Stimulated activated CD4-positive, alpha-beta T cell treated with anti-CD3 and anti-CD28 coated beads, Interleukin-4, amount 100 ng/mL, for 1 hour (primary cell): ENCODE measurements at places on chromosomes 5 and 9.

- DNase-seq, result no peak
Measured at GRCh38 chr9:92534674-92535073, 1.1 kb downstream of the ECM2 start.

GRCh38 chr5:94778732-94779131, 160.3 kb downstream of the SLF1 start:
- DNase-seq, result no peak

GRCh38 chr5:40405996-40406740, 273.5 kb upstream of the PTGER4 start:
- no peak for DNase-seq

GRCh38 chr9:3698531-3698930, 172.7 kb upstream of the RFX3 start:
- DNase-seq, result no peak

DNA sequence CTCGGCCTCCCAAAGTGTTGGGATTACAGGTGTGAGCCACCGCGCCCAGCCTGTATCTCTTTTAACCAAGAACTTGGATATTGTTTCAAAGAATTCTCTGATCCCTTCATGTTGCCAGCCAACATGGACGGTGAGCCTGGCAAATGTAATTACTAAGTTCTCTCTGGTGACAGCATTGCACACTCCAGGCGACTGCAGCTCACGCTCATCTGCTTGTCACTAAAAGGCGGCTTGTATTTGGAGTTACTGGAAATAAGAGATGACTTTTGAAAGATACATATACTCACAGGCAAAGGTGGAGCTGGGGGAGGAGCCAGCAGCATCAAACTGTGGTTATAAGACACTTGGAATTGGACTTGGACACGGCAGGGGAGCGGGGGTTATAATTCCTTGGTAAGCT, 172.3 kb downstream of the SLIT3 start:
- no peak for DNase-seq

DNA sequence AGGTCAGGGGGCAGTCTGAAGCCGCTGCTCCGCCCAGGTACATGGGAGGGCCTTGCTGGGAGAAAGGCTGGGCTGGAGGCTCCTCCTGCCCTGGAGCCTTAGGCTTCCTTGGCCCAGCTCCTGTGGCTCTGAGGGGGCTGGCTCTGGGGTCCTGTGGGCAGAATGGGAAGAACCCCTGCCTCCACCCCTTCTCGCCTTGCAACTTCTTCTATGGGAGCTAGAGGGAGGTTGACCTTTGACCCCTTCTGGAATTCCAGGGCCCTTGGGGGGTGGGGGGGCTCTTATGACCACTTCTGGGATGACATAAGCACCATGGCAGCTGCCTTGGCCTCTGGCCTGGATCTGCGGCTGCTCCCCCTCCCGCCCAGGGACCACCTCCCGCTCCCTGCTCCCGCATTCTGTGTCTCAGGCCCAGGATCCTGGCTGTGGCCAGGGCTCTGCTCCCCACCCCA, 32.2 kb downstream of the IER5L start:
- DNase-seq, result no peak

DNA sequence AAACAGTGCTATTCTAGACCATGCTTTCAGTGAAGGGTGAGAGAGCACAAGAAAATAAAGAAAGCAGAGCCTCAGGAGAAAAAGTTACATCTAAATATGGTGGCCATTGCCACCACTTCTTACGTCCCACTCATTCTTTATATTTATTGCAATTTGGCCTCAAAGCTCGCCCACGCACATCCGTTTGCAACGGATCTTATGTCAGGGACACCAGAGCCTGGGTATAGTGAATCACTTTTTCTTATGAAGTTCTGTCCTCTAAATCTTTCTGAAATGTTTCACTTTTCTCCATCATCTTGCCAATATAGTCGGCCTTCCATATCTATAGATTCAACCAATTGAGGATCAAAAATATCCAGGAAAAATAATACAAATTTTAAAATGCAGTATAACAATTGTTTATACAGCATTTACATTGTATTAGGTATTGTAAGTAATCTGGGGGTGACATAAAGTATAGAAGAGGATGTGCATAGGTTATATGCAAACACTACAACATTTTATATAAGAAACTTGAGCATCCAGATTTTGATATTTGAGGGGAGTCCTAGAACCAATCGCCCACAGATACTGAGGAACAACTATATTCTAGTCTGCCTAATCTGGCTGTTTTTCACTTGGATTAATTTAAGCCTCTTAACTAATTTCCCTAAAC, 35.2 kb downstream of the GOLPH3 start:
- DNase-seq, result peak; percentile 67

DNA sequence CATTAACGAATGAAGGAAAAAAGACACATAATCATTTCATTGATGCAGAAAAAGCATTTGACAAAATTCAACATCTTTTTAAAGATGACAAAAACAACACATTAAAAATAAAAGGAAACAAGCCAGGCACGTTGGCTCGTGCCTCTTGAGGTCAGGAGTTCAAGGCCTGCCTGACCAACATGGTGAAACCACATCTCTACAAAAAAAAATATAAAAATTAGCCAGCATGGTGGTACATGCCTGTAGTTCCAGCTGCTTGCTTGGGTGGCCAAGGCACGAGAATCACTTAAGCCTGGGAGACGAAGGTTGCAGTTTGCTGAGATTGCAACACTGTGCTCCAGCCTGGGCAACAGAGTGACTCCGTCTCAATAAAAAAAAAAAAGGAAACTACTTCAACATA, 77.0 kb downstream of the ERCC6L2 start:
- no peak for DNase-seq

DNA sequence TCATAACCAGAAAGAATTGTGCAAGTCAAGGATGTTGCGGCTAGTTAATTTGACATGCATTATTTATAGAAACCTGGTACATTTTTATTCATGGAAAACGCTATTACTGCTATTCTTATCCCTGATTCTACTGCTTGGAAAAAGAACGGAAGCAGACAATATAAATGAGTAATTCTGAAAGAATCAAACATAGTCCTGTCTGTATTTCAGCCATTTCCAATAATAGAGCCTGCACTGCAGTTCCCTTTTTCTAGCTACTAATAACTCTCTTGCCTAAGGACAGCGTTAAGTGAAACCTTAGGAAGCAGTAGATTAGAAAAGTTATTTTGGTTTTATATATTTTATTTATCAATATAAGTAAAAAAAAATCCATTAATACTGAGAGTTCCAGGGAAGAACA, 414.9 kb downstream of the CYLC2 start:
- DNase-seq, result no peak

DNA sequence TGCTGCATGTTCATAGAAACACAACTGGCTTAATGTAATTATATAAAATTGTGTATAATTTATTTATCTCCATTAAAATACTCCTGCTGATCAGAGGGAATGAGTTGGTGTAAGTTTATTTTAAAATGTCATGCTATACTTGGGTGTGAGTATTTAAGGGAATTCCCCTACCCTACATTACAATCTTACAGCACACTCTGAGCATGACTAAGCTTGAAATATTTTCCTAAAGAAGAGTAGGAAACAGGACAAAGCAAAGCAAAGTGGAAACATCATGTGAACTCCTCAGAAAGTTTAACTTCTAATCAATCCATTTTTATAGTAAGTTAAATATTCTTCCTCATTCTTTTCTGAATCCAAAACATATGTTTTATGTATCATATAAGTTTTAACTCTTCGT, 1271.3 kb downstream of the EFNA5 start:
- no peak for DNase-seq

GRCh38 chr5:143581649-143582048, 178.2 kb upstream of the NR3C1 start:
- DNase-seq, result no peak

DNA sequence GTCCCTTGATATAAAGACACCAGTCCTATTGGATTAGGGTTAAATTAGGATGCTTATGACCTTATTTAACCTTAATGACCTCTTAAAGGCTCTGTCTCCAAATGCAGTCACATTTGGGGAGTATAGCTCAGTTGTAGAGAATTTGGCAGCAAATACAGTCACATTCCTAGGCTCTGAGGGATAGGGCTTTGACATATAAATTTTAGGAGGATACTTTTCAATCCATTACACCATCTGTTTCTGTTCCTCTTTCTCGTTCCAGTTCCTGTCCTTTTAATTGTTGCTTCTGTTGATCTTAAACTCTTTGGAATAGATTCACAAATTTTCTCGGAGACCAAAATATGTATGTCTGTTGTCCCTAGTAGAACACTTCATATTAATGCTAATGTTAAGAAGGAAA, 390.0 kb upstream of the PCSK5 start:
- no peak for DNase-seq

- no peak for DNase-seq
Measured at GRCh38 chr5:75043633-75044264, 8.6 kb downstream of the GCNT4 start.

DNA sequence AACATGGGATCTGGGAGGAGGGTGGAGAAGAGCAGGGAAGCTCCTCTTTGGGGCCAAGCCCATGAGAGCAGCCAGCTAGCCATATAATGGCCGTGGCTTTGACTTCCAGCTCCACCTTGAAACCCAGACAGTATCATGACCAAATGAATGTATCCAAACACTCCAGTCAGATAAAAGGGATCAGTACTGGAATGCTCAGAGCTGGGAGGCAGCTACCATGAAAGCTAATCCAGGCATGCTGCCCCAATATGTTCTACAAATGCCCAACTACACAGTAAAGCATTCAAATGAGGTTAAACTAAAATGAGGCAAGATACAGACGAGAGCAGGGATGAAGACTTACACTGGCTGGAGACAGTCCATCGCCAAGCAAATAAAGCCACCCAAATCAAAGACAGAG, 69.4 kb downstream of the FRMD3 start:
- DNase-seq, result no peak

- no peak for DNase-seq
Measured at GRCh38 chr9:121741228-121741918, 89.9 kb downstream of the DAB2IP start.

DNA sequence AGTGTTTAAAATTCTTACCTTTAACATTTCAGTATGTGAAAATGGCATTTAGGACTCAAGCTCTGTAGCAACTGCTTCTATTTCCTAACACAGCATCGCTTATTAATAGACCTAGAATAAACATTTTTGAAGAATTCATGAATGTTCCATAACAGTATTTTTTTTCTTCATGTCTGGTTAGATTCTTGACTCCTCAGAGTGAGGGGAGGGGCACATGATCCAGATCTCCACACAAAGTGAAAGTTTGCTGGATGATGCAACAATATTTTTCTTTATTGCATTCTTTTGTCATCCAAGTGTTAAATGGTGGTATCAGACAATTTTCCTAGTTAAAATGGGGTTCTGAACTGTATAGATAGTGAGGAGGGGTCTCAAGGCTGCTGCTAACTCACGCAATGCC, 130.8 kb upstream of the MAN2A1 start:
- no peak for DNase-seq

DNA sequence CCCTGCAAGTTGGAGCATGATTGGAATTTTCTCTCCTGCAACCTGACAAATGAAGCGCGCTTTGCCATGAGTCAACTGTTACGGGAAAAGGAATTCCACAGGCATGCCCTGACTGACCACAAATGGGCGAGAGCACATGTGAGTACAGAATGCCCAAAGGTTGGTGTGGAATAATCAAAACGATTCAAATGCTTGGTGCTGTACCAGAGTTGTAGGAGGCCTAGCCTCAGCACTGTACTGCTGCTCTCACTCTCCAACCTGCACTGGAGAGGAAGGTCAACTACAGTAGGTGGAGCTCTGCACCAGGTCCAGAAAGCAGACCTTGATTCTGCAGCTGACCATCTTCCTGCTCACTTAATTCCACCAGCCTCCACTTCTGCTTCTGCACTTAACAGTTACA, 406.9 kb upstream of the ACTBL2 start:
- no peak for DNase-seq

DNA sequence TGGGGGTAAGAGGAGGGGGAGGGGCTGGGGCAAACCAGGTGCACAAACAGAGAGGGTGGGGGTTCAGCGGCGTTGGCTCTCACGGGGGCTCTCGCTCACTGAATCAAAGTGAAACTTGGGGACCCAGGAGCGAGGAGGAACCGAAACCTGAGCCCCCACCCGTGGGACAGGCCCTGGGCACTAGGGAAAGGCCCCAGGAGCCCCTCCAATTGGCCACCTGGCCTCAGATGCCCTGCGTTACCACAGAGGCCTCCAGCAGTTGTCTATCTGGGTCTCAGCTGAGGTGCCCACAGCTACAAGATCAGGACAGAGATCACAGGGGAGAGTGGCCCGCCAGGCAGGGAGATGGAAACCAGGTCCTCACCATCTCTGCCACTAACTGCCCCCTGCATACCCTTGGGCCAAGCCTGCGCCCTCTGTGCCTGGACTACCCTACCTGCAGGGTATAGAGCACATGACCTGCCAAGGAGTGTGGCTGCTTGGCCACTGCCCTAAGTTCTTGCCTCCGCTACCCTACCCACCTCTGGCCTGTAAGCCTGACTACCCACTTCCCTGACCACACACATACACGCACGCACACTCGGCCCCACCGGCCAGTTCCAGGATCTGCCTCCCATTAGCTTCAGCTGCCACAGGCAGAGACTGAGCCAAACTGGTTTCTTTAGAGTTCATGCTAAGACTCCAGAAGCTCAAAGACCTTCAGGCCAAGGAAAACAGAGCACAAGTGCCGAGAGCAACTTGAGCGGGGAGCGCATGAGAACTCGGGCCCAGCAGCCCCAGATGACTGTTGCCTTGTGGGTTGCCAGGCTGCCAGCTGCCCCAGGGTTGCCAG, 39.9 kb downstream of the PAX5 start:
- DNase-seq, result no peak

DNA sequence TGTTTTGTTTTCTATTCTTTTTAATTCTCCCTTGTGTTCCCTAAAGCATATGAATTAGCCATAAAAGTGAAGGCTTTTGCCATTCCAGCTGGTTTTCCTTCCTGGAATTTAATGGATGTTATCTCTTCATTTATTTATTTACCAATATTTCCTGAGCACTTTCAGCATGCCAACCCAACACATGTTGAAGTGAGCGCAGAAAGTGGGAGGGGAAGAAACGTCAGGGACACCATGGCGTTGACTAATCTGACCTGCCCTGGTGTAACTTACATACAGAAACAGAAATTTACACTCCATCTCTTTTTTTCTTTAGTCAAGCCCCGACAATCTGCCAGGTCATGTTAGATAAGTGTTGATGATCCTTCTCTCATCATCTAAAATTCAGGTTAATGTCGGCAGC, 247.5 kb downstream of the PCSK5 start:
- DNase-seq, result no peak

- DNase-seq, result no peak
Measured at GRCh38 chr5:17305964-17306725, 88.7 kb downstream of the BASP1 start.

DNA sequence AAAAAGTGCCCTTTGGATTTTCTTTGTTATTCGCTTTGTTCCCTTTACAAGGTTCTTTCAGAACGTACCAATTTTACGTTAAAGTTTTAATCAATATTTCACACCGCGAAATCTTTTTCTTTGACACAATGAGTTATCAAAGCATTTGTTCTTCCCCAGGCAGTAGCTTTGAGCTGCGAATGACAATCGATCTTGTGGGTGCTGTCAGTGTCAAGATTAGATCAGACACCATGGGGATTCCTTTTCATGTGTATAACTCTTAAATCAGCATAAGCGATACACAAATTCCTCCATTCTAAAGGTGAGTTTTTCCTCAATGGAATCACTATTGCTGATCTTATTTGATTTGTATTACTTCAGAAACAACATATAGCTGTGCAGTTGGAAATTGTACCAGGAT, 145.5 kb downstream of the ST8SIA4 start:
- DNase-seq, result no peak

GRCh38 chr5:17732351-17732923, 98.2 kb downstream of the TAF11L14 start:
- DNase-seq, result no peak
